Gastrocnemius medialis (tissue), 4 donors: ENCODE measurements at places on chromosomes 3 and 15. TPM values are rescaled to one million over a fixed set of nuclear protein-coding genes. Genes with fewer than 3 reads are reported as not detected.

- H3K27ac ChIP-seq = no peak overlapping the region
- peaks cover 11% of the 10 kb centered on the region for H3K4me1 ChIP-seq
- H3K36me3 ChIP-seq = peaks cover 49% of the 10 kb centered on the region
- H3K4me3 ChIP-seq = no peak overlapping the region
These were observed 24.4 kb downstream of the PTPN23 start for GRCh38 chr3:47404955-47405790.

- DNase-seq = no peak
- no peaks in the 10 kb centered on the region for H3K27me3 ChIP-seq
- H3K36me3 ChIP-seq = no peaks in the 10 kb centered on the region
- H3K27ac ChIP-seq = no peak overlapping the region
- H3K4me1 ChIP-seq = peaks cover 15% of the 10 kb centered on the region
These were observed 258.5 kb downstream of the PTPRG start for GRCh38 chr3:61819861-61820260.

GRCh38 chr3:123663977-123664376, 79.1 kb upstream of the HACD2 start:
- H3K27me3 ChIP-seq = no peaks in the 10 kb centered on the region
- no peak overlapping the region for H3K4me3 ChIP-seq
- H3K36me3 ChIP-seq = no peaks in the 10 kb centered on the region
- DNase-seq = no peak

DNA sequence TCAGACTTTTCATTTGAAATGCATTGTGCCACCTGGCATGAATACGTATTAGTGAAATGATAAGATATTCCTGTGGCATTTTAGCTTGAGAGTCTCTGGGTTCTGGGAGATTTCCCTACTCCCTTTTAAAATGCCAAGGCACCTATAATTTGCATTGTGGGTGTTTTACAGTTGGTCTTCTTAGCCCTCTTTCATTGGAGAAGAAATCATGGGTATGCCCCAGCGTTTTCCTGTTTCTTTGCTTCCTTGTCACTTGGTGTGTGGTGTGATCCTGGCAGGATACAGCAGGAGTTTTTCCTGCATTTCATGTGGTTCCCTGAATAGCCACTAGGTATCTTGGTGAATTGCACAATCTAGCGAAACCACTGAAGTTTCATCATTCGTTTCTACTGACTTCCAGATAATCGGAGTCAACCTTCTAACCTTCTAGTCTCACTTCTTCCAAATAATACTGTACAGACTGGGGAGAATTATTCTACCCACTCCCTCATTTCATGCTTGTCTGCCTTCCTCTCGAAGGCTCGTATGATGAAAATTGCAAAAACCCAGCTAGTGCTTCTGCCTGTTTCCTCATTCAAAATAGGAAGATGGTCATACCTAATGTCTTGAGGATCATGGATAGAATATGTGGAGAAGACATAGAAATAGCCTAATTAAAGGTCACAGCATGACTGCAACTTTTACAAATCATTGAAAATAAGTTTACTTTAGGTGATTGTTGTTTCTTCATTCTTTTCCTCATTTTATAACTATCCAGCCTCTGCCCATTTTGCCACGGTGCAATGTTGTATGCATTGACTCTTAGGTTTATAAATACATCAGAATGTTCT, 2.6 kb downstream of the BHLHE40 start:
- peak overlapping the region; percentile 98 for H3K27ac ChIP-seq
- H3K4me3 ChIP-seq = peak overlapping the region; percentile 91
- no peaks in the 10 kb centered on the region for H3K27me3 ChIP-seq
- peak; percentile 46 for DNase-seq

- H3K36me3 ChIP-seq = no peaks in the 10 kb centered on the region
- peaks cover 21% of the 10 kb centered on the region for H3K4me1 ChIP-seq
- H3K27me3 ChIP-seq = no peaks in the 10 kb centered on the region
- peak overlapping the region; percentile 67 for H3K27ac ChIP-seq
- no peak for DNase-seq
These were observed 123.0 kb downstream of the TFDP2 start for GRCh38 chr3:142026333-142026732.

The OR5K2 gene
- total RNA-seq = not detected

DNA sequence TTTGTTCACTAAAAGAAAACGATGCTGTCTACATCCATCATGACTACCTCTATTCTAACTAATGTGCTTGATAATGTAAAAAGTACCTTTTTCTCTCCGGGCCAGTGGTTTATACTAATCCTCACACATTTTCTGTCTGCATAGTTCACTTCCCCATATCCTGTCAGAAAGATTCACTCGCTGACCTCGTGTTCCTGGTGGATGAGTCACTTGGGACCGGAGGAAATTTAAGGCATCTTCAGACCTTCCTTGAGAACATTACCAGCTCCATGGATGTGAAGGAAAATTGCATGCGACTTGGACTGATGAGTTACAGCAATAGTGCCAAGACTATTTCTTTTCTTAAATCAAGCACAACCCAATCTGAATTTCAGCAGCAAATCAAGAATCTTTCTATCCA, 33.8 kb downstream of the COL6A5 start:
- H3K36me3 ChIP-seq = no peaks in the 10 kb centered on the region
- H3K27me3 ChIP-seq = no peaks in the 10 kb centered on the region
- H3K27ac ChIP-seq = no peak overlapping the region
- H3K4me3 ChIP-seq = no peak overlapping the region
- no peak for DNase-seq

DNA sequence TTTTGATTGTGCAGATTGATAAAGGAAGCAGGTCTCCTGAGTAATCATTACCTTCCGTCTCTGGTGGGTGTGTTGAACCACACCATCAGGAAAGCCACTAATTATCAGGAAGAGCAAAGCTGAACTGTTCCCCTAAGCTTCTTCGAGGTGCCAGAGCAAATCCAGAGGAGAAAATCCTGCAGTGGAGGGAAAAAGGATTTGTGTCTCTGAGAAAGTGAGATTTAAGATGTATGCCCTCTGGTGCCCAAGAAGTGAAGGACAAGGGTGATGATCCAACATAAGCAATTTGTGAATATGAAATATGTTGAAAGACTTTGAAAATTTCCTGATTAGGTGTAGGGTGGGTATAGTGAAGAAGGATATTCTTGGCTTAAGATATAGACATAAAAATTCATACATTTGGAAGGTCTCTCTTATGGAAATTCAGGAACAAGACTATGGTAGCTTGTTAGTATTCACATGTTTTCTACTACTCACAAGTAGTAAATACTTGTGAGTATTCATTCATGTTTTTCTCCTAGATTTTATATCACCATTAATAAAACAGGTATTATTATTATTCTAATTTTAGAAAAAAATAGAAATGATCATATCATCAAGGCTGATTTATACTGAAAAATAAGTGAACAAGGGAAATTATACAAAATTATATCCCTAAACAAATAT, 34.8 kb downstream of the COMMD2 start:
- no peaks in the 10 kb centered on the region for H3K36me3 ChIP-seq
- no peak overlapping the region for H3K27ac ChIP-seq
- peak; percentile 32 for DNase-seq
- no peaks in the 10 kb centered on the region for H3K4me1 ChIP-seq

DNA sequence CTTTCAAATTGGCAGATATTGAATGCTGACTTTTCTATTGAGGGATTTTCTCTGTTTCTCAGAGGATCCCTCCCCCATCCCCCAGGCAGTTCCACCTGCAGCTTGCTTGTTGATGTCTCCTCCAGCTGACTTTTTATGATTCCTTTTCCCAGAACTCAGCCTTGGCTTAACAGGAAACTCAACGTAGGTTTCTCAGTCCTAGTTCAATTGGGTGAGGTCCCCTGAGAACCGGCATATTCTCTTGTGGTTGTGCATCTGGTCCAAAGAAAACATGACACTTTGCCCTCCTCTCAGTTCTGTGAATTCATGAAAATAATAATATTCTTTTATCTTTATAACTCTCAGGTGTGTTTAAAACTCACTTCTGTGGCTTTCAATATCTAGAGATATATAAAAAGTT, 1222.1 kb downstream of the OTOL1 start:
- H3K27ac ChIP-seq = no peak overlapping the region
- no peaks in the 10 kb centered on the region for H3K27me3 ChIP-seq
- H3K4me3 ChIP-seq = no peak overlapping the region
- H3K36me3 ChIP-seq = no peaks in the 10 kb centered on the region
- no peak for DNase-seq

The DISP2 gene
- total RNA-seq = 0.07 TPM

GRCh38 chr15:77034695-77035489, 36.0 kb downstream of the TSPAN3 start:
- no peaks in the 10 kb centered on the region for H3K36me3 ChIP-seq
- peak overlapping the region; percentile 2 for H3K27ac ChIP-seq
- H3K4me3 ChIP-seq = no peak overlapping the region
- no peaks in the 10 kb centered on the region for H3K4me1 ChIP-seq
- no peaks in the 10 kb centered on the region for H3K27me3 ChIP-seq

GRCh38 chr3:152325136-152325535, 56.4 kb downstream of the MBNL1 start:
- H3K36me3 ChIP-seq = no peaks in the 10 kb centered on the region
- H3K4me3 ChIP-seq = no peak overlapping the region
- DNase-seq = no peak
- peak overlapping the region; percentile 47 for H3K27ac ChIP-seq

The MKRN3 gene
- not detected for total RNA-seq

GRCh38 chr3:113532698-113533533, 561 bp downstream of the SIDT1 start:
- DNase-seq = no peak
- H3K4me3 ChIP-seq = peak overlapping the region; percentile 67
- no peaks in the 10 kb centered on the region for H3K36me3 ChIP-seq
- H3K4me1 ChIP-seq = peaks cover 12% of the 10 kb centered on the region

The FANCI gene
- 3.3 TPM for total RNA-seq

- no peaks in the 10 kb centered on the region for H3K27me3 ChIP-seq
- no peaks in the 10 kb centered on the region for H3K36me3 ChIP-seq
- no peak for DNase-seq
- no peak overlapping the region for H3K27ac ChIP-seq
- H3K4me1 ChIP-seq = no peaks in the 10 kb centered on the region
These were observed 120.2 kb downstream of the OXSM start for GRCh38 chr3:25910105-25910504.

The RTP4 gene
- 0.87 TPM for total RNA-seq

The KPNA1 gene
- total RNA-seq = 108 TPM

The GOLGA8G gene
- not detected for total RNA-seq

GRCh38 chr3:195893044-195893395, 15.3 kb downstream of the TNK2 start:
- H3K27ac ChIP-seq = peak overlapping the region; percentile 91
- peaks cover 80% of the 10 kb centered on the region for H3K4me1 ChIP-seq
- H3K36me3 ChIP-seq = no peaks in the 10 kb centered on the region
- H3K4me3 ChIP-seq = peak overlapping the region; percentile 48

The LMCD1 gene
- total RNA-seq = 581 TPM

The EDEM1 gene
- 10.8 TPM for total RNA-seq

The MYO1E gene
- total RNA-seq = 26.0 TPM

DNA sequence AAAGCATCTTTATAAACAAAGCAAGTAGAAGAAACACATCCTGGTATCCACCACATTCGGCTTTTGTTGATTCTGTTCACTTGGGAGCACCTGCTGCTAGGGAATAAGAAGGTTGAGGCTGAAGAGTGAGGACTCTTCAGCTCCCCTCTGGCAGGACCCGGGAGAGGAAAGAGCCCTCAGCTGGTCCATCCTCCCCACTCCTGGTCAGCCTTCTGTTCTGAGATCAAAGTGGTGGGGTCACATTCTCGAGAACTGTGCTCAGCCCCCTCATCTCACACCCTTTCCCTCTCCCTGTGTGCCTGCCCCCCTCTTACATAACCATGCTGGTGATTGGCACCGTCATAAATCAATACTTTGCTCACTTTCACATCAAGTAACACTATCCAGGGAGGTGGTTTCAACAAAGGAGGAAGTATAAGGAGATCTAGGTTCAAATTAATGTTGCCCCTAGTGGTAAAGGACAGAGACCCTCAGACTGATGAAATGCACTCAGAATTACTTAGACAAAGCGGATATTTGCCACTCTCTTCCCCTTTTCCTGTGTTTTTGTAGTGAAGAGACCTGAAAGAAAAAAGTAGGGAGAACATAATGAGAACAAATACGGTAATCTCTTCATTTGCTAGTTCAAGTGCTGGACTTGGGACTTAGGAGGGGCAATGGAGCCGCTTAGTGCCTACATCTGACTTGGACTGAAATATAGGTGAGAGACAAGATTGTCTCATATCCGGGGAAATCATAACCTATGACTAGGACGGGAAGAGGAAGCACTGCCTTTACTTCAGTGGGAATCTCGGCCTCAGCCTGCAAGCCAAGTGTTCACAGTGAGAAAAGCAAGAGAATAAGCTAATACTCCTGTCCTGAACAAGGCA, at the start of gene NR1I2:
Gene NR1I2, plus strand, starts transcription at position 772 of the 869 bp plus-strand sequence.
- H3K4me3 ChIP-seq = no peak within 1 kb of the TSS
- no peak for DNase-seq
- no peaks in the 10 kb centered on the region for H3K27me3 ChIP-seq
- H3K27ac ChIP-seq = no peak within 1 kb of the TSS
- no peaks in the 10 kb centered on the region for H3K4me1 ChIP-seq

GRCh38 chr15:64740311-64741170, 34.8 kb downstream of the RBPMS2 start:
- H3K36me3 ChIP-seq = no peaks in the 10 kb centered on the region
- no peaks in the 10 kb centered on the region for H3K4me1 ChIP-seq
- no peak overlapping the region for H3K4me3 ChIP-seq
- no peaks in the 10 kb centered on the region for H3K27me3 ChIP-seq
- no peak overlapping the region for H3K27ac ChIP-seq

- H3K36me3 ChIP-seq = no peaks in the 10 kb centered on the region
These were observed 164.1 kb upstream of the SLC2A2 start for GRCh38 chr3:171190668-171191067.

DNA sequence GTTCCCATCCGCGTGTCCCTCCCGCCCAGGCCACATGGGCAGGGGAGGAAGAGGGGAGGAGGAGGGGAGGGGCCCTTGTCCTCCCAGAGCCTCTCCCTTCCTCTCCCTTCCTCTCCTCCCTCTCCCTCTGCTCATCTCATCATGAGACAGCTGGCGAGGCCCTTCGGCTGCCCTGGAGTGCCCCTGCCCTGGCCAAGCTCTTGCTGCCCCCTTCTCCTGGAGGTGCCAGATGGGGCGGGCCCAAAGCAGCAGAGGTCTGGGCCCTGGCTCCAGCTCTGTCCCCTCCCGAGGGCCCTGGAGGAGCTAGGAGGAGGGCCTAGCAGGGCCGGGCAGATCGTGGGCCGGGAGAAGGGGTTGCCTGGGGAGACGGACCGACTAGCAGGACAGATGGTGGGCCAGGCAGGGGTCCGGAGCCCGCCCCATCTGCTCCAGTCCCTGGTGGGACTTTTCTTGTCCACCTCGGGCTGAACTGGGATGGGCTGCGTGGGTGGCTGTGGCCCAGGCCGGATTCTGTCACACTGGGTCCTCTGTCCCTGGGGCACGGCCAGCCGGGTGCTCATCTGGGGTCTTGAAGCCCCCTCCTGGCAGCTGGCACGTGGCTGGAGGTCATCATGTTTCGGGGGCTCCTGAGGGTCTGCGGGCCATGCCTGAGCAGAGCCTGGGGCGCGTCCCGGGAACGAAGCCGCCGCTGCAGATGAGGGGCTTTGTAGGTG, 183.4 kb downstream of the GOLGA6L6 start:
- H3K27ac ChIP-seq = no peak overlapping the region
- no peak for DNase-seq
- H3K4me3 ChIP-seq = no peak overlapping the region
- H3K36me3 ChIP-seq = no peaks in the 10 kb centered on the region

GRCh38 chr15:49225572-49226281, 55.7 kb downstream of the GALK2 start:
- no peak overlapping the region for H3K27ac ChIP-seq
- no peaks in the 10 kb centered on the region for H3K27me3 ChIP-seq
- no peaks in the 10 kb centered on the region for H3K36me3 ChIP-seq
- H3K4me3 ChIP-seq = no peak overlapping the region

The SAMMSON gene
- not detected for total RNA-seq
